SK-N-MC (cell line): ENCODE measurements at places on chromosomes 13 and 19.

DNA sequence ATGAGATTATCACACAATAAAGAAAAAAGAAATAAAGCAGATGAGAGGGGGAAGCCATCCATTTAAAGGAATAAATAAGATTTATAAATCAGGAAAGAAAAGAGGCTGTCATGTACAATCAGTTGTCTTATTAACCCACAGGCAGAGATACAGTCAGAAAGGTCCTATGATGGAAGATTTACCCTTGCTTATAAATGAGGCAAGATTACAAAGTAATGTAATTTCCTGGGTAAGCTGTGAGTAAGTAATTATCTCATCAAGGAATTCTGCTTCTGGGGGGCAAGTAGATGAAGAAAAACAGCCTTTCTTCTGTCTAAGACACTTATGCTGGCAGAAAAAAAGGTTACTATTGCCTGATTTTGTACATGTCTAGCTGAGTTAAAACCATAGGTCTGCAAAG lies 146.4 kb downstream of the FGF14 start:
- DNase-seq, result no peak

DNA sequence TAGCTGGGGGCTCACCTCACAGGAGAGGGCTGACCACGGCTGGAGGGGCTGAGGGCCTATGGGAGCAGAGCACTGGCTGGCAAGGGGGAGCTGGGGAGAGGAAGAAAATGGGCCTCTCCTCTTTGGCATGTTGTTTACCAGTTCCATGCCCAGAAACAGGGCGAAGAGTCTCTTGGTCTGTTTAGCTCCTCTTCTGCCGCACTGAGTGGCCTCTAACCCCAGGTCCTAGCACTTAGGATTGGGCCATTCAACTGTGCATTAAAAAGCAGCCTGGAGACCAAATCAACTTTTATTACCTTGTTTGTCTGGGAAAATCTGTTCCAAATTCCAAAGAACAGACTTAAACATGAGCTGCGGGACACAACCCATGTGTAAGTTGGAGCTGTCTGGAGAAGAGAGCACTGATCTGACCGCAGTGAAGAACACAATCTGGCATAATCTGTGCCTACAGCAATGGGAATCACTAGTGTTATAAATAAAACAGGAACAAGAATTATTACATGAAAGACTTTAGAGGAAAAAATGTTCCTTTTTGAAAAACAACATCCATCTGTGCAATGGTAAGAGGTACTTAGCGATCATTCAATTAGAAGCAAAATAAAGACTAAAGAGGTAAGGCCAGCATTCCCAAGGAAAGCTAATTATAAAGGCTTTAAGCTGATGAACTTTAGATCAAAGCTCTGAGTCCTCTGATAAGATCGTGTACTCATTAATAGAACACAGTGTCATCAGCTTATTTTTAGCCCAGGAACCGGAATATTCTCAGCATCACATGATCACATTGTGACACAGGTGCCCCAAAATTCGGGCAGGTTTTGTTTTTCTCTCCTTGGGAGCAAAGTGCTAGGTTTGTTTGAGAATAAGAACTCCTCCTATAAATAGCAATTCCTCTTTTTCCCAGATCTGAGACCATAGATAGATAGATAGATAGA lies 243.2 kb downstream of the COL4A1 start:
- no peak for DNase-seq

- no peak for DNase-seq
Observed at GRCh38 chr19:58516964-58517833, 2.4 kb downstream of the ZBTB45 start.

GRCh38 chr19:1648920-1649541 lies 3.4 kb downstream of the TCF3 start:
- no peak for DNase-seq

DNA sequence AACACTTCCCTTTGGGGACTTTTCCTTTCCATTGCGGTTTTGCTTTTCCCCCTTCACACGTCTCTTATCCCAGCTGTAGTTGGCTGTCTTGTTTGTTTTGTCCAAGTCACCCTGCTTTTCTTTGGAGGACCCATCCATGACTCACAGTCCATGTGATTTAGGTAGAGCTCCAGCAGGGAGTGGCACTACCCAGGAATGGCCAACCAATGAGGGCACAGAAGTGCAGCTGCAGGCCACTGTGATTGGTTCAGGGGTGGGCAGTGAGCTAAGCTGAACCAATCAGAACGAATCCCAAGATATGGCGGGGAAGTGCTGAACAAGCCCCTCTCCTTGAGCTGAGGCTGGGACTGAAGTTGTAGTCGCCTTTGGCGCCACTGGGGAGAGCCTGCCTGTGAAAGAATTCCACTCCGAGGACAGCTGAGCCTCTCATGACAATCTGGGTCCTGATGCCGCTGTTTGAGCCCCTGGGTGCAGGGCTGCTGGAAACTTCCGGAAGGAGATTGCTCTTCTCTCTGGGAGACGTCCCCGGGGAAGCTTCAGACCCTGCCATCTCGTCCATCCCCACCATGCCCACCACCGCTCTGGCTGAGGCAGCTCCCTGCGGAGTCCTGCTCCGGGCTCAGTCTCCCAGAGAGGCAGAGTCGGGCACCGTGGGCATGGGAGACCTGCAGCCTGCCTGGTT lies 62.9 kb upstream of the URI1 start:
- peak; percentile 37 for DNase-seq

- no peak for DNase-seq
Observed at GRCh38 chr13:72689181-72689696, 38.2 kb downstream of the MZT1 start.

DNA sequence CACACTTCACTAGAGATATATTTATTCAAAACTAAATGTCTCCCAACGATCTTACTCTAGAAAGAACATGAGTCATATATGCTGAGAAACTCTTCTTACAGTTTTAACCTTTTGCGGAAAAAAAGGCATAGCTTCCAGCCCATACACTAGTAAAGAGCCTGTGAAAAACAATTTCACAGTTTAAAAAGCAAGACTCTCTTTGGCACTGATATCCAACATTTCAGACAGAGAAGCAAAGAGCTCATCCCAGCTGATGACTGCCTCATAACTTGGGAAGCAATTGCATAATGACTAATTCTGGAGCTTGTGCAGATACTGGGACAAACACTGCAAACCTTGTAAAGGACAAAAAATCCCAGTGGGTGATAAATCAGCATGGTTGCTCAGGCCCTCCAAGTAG lies 88.0 kb downstream of the ENOX1 start:
- DNase-seq, result no peak
